ENCODE measurements at places on chromosomes 7 and 10. TPM values are rescaled to one million over a fixed set of nuclear protein-coding genes. Genes with fewer than 3 reads are reported as not detected.

MRPS33 gene
- total RNA-seq: 18.6 TPM

DNA sequence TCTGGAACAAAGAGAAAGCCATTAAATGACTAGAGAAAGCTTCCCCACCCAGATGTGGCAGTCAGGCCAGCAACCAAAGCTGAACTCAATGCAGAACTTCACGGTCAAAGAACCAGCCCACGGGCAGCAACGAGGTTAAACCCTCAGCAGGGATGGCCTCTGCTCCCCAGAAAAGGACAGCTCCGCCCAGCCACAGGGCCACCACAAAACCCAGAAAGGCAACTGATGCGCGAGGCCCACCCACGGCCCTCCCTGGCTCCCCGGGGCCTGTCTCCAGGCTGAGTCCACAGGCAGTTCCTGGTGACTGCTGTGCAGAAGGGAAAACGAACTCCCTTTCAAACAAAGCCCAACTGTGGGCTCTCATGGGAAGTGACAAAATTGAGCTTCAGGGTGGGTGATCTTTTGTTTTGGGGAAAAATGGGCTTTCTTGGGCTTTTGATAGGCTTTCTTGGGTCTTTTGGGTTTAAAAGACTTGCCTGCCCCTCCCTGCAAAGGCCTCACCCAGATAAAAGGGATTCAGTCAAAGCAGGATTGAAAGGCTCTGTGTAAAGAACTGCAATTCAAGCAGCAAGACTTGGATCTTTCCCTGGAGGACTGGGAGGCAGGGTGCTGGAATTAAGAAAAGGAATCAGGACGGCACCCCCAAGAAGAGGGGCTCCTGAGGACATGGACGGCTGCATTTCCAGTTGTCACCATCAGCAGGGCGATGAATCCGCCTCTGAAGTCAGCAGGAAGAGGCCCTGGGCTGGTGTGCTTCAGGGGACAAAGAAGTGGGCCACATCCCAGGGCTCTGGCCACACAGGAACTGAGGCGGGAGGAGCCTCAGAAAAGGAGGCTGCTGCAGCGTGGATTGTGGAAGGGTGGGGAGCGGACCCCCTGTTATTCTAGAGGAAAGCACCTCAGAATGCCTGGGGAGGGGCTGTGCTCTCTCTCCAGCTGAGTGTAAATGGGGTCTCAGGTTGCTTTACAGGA, 209.9 kb downstream of the USP6NL start:
- H3K27me3 ChIP-seq: no peaks in the 10 kb centered on the region
- H3K36me3 ChIP-seq: no peaks in the 10 kb centered on the region
- H3K27ac ChIP-seq: no peak overlapping the region
- DNase-seq: no peak
- peaks cover 4% of the 10 kb centered on the region for H3K4me1 ChIP-seq

DNA sequence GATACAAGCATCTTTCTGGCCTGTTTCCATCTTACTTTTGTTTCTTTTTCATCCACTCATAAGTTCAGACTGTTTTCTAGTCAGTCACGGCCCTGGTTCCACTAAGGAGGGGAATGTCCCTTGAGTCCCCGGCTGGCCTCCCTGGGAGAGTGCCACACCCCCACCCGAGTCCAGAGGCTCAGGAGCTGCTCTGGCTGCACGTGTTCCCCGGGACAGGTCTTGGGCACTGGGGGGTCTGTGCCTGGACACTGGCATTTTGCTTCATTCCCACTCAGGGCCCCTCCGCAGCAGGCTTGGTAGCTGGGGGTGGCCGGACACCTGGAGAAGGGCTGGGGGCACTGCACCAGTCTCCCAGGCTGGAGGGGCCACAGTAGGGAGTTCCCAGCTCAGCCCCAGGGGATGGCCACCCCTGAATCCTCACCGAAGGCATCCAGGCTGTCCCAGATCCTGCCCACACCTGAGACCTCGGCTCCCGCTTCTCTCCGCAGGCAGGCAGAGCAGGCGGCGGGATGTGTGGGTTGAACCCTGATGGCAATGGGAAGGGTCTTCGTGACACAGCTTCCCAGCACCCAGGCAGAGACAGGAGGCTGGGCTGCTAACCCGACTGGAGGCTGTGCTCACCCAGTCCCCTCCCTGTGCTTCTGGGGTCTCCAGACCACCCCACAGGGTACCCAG, 92.3 kb downstream of the BMS1 start:
- no peaks in the 10 kb centered on the region for H3K36me3 ChIP-seq
- no peak overlapping the region for H3K4me3 ChIP-seq
- H3K27me3 ChIP-seq: peaks cover 22% of the 10 kb centered on the region
- H3K4me1 ChIP-seq: no peaks in the 10 kb centered on the region
- H3K27ac ChIP-seq: no peak overlapping the region

CRPPA gene
- 0.26 TPM for total RNA-seq

Measured in esophagus squamous epithelium (tissue), 5 donors.